A673 (cell line): ENCODE measurements at places on chromosomes 2 and 18. TPM values are rescaled to one million over a fixed set of nuclear protein-coding genes. Genes with fewer than 3 reads are reported as not detected.

CYP26B1 gene
- total RNA-seq = 2.1 and 2.7 TPM in 2 replicates

UGT1A8 gene
- not detected in 2 replicates for total RNA-seq

RANBP2 gene
- 78.2 and 92.3 TPM in 2 replicates for total RNA-seq

MLPH gene
- total RNA-seq = 0.26 TPM in 1 of 2 replicates, not detected in the other

LYG1 gene
- 1.1 and 2.4 TPM in 2 replicates for total RNA-seq

UGT1A1 gene
- total RNA-seq = not detected in 2 replicates

PAX8 gene
- 3.1 and 3.2 TPM in 2 replicates for total RNA-seq

- no peak for DNase-seq
Observed at GRCh38 chr2:21461754-21462240, 338.0 kb downstream of the TDRD15 start.

DNA sequence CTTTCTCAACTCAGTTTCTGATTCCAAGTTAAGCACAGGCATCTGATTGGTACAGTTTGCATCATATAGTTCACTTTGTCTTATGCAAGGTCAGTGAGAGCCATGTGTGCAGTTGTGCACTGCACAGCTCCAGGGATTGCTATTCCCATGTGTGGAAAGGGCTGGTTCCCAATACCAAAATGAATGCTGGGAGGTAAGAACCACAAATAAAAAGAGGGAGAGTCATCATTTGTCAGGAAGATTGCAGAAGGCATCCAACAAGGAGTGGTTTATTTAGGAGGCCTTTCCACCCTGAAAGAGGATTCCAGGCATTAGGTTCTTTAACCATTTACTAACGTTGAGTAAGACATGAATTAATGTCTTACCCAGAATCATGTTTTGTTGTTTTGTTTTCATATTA lies 141.2 kb upstream of the ST6GAL2 start:
- DNase-seq = no peak

DNA sequence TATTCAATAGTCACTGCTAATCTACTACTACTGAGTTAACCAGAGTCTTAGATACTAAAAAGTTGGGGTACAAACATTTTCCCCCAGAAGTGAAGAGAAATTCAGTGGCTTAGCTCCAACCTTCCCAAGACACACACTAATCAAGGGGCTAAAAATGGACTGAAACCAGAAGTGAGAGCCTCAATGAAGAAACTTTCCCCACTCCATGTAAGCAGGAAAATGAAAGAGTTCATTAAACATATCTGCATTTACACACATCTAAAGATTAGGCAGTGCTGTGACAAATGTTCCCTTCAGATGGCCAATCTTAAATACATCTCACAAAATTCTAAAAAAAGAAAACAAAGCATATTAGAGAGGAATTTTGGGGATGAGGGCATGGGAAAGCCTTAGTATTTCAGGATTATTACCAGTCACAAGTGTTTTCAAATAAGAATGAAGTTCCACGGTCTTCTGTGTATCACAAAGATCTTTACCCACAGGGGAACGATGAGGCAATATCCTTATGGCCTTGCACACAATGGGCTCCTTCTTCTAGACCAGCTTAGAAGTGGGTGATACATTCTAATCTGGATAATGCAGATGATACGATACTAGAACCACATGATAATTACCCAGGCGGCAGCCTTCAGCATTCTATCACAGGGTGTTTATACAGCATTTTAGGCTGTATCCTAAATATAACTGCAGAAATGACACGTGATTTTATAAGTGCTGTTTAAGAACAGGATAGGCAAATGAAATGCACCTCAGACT lies 17.1 kb downstream of the ANKRD44 start:
- peak; percentile 77 for DNase-seq

- no peak for DNase-seq
Observed at GRCh38 chr18:11147371-11147951, 1.9 kb downstream of the PIEZO2 start.

GRCh38 chr2:102686479-102687439 lies 67.4 kb downstream of the SLC9A2 start:
- no peak for DNase-seq

- no peak for DNase-seq
Observed at GRCh38 chr2:166593403-166593802, 99.4 kb upstream of the SCN7A start.

DNA sequence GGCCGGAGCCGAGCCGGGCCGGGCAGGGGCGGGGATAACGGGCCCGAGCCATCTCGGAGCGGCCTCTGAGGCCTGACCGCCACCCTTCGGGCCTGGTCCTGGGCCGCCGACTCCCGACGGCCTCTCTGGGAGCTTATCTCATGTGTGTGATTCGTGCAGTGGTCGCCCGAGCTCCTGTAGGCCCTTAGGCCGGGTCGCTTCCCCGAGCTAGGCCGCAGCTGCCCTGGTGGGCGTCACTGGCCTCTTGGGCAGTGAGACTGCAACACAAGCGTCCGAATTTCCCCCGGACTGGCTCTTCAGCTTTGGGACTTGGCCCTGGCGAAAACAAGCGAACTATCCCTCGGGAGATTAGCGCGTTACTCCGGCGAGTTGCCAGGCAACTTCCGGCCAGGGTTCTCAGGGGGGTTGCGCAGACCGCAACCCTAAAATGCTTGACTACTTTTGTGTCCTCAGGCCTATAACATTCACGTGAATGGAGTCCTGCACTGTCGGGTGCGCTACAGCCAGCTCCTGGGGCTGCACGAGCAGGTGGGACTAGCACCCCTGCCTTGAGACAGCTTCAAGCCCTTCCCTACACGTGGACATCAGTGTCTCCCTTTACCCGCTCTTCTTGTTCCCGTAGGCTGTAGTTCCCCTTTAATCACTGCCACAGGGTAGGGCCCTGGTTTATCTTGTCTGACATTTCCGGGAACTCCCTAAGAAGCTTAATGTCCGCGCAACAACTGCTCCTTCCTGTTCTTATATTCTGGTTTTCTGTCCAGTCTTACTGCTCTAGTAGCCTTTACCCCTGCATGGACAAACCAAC lies 602 bp downstream of the SNX17 start:
- DNase-seq = peak; percentile 57

- DNase-seq = no peak
Observed at GRCh38 chr2:75221862-75222261, 22.5 kb upstream of the TACR1 start.

DNA sequence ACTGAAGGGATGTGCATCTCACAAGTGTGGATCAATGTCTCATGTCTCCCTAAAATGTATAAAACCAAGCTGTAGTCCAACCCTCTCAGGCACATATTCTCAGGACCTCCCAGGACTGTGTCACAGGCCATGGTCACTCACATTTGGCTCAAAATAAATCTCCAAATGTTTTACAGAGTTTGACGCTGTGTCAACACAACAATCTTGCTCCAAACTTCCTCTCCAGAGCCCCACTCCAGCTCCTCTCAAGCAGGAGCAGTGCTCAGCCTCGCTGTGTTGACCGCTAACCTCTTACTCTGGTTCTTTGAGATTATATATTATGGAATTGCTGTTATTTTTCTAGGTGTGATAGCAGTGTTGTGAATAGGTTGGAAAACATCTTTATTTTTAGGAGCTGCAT lies 56.2 kb downstream of the CYP27C1 start:
- no peak for DNase-seq

GRCh38 chr2:237791977-237792727 lies 6.4 kb upstream of the RBM44 start:
- DNase-seq = peak; percentile 17

DNA sequence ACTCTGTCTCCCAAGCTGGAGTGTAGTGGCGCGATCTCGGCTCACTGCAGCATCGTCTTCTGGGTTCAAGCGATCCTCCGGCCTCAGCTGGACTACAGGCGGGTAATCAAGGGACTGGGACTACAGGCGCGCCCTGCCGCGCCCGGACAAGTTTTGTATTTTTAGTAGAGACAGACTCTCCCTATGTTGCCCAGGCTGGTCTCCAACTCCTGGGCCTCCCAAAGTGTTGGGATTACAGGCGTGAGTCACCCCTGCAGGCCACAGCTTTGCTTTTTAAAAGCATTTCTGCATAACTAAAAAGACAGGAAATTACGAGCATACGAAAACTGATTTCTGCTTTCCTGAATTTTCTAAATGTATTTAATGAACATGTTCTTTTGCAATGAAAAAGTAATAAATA lies 916 bp upstream of the OSBPL1A start:
- DNase-seq = peak; percentile 35

GRCh38 chr2:45612731-45613130 lies 1.7 kb upstream of the SRBD1 start:
- DNase-seq = no peak

DNA sequence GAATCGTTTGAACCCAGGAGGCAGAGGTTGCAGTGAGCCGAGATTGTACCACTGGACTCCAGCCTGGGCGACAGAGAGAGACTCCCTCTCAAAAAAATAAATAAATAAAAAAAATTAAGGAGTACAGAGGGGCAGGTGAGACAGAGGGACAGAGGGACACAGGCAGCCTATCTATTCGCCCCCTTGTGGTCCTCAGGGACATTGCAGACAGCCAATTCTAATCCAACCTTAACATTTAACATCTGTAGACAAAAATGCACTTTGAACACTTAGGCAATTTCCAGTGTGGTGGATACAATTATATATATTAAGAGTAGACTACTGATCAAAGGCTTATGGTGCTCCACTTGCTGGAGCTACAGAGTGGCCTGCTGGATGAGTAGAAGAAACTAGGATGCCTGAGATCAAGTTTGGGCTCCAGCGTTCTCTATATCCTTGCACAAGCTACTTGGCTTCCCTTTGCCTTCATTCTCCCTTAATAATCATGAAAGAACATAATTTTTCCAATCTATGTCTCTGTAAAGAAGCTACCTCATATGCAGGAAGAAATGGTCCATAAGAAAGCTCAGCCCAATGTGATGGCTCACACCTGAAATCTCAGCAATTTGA lies 8.2 kb upstream of the SMARCAL1 start:
- DNase-seq = peak; percentile 54

DNA sequence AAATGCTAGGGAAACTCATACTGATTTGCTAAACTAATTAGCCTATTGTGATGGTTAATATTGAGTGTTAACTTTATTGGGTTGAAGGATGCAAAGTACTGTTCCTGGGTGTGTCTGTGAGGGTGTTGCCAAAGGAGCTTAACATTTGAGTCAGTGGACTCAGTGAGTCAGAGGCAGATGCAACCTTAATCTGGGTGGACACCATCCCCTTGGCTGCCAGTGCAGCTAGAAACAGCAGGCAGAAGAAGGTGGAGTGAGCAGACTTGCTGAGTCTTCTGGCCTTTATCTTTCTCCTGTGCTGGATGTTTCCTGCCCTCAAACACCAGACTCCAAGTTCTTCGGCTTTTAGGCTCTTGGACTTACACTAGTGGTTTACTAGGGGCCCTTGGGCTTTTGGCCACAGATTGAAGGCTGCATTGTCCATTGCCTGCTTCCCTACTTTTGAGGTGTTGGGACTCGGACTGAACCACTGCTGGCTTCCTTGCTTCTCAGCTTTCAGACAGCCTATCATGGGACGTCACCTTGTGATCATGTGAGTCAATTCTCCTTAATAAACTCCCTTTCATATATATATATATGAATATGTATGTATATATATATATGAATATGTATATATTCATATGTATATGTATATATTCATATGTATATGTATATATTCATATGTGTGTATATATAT lies 69.7 kb downstream of the RPRM start:
- no peak for DNase-seq

- DNase-seq = no peak
Observed at GRCh38 chr18:37450434-37451132, 115.0 kb downstream of the CELF4 start.

GRCh38 chr2:228268756-228269155 lies 87.3 kb upstream of the SPHKAP start:
- DNase-seq = no peak

DNA sequence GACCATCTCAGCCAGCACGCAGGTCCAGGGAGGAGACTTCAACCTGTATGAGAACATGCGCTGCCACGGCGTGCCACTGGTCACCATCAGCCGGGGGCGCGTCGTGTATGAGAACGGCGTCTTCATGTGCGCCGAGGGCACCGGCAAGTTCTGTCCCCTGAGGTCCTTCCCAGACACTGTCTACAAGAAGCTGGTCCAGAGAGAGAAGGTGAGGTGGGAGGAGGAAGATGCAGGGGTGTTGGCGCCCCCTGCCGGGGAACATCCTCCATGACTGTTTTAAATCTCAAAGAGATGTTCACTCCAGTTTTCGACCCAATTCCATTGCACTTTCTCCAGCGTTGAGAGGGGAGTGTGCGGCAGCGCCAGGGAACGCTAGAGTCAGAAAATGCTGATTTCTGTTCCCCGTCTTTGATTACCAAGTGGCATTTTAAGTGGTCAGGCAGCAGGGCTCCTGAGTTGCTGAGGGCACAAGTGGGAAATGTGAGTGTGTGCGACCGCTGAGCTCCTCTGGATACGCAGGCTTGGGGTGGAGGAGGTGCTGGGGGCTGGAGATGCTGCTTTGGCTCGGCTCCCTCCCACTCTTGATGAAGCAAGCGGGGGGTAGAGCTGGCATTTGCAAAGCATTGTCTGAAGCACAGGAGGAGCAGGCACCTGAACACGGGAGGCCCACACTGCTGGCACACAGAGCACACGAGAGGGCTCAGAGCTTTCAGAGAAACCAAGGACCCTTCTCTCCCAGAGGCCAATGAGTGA lies 27.7 kb upstream of the MAPRE3 start:
- DNase-seq = peak; percentile 73

DNA sequence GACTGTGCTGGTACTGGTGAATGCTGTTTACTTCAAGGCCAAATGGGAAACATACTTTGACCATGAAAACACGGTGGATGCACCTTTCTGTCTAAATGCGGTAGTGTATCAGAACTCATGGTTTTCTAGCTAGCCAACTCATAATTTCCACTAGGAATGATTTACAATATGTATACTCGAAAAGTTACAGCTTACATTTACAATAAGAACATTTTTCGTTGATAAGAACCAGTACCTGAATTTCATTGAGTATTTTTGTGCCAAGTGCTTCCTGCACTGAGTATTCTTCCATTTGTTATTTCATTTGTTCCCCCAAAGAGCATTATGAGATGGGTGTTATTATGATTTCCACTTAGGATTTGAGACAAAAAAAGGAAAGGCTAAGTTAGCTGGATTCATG lies 21.9 kb downstream of the SERPINB12 start:
- no peak for DNase-seq

DNA sequence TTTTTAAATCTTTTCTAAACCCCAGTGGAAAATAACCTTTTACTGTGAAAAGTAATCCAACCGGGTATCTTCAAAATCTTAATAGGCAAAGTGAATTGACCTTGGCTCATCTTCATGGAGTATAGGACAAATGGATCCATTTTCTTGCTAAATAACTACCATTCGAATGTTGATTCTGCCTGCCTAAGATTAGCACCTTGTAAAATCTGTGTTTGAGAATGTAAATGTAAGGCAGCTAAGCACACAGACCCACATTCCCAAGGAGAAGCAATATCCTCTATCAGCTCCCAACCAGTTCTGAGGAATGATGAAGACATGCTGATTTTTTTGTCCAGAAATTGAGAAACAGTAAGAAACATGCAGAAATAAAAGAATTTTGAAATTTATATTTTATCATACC lies 509.8 kb upstream of the SMIM21 start:
- no peak for DNase-seq

DNA sequence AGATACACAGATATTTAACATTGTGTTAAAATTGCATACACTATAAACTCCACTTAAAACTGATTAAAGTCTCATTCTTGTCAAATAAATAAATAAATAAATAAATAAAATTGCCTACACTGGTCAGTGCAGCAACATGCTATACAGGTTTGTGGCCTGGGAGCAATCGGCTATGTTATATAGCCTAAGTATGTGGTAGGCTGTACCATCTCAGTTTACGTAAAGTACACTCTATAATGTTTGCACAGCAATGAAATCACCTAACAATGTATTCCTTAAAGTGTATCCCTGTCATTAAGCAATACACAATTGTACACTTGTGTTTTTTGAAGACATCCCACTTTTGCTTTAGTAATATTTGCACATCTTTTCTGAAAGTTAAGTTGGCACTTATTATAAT lies 337.7 kb upstream of the SETBP1 start:
- no peak for DNase-seq
